ENCODE measurements at places on chromosomes 2 and 18.

DNA sequence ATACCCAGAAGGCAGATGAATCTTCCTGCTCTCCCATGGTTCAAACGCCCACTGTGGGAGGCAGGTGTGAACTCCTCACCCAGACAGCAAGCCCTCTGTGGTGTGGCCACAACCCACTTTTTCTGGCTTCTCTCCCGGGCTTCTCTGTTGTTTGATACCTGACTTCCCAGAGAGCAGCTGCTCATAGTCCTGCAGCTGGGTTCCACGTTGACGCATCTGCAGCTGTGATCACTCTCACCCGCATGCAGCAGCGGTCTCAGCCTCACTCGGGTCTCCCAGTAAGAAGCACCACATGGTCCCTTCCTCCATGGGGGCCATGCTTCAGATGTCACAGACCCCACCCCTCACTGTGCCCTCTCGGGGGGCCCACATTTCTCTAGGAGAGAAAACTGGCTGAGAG, 3.5 kb downstream of the ASPRV1 start:
- DNase-seq = no peak

GRCh38 chr2:98025481-98026037, 29.8 kb upstream of the TMEM131 start:
- DNase-seq = no peak

DNA sequence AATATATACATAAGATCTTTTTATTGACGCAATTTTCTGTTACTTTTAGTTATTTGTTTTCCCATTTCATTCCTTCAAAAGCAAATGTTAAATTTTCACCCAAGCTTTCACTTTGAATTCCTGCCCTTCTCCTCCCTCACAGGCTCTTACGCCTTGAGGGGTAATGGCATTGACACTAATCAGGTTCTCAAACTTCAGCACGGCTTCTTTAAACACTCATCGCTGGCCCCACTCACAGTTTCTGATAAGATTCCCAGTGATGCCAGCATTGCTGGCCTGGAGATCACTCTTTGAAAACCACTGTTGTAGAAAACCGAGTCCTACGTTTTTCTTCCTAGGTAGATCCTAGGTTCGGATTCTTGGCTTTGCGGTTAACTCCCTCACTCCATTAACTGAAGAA, 105.6 kb upstream of the EPB41L3 start:
- no peak for DNase-seq

DNA sequence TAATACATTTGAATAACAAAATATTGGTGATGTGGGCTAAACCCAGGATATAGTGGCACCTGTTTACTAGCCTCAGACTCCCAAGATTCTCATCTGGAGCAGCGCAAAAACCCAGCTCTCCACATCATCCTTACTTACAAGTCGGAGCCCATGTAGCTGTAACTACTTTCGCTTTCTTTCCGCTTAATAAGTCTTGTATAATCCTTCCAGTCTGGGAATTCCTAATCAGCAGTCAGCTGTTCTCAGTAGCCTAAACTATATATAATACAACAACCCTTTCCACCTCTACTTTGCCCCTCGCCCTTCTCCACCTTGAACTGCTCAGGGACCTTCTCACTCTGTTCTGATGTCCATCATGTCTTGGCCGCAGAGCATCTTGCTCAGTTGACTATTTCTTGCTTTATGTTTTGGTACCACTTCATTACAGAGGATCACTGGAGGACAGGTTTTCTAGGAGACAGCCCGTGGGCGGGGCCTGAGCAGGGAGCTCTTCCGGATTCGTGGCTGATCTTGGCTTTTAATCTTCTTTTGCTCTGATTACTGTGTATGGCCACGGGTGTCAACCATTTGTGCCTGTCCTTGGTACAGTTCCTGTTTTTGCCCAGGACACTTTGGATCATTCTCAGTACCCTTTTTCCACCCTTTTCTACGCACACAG, 119.9 kb upstream of the SERTAD2 start:
- no peak for DNase-seq

DNA sequence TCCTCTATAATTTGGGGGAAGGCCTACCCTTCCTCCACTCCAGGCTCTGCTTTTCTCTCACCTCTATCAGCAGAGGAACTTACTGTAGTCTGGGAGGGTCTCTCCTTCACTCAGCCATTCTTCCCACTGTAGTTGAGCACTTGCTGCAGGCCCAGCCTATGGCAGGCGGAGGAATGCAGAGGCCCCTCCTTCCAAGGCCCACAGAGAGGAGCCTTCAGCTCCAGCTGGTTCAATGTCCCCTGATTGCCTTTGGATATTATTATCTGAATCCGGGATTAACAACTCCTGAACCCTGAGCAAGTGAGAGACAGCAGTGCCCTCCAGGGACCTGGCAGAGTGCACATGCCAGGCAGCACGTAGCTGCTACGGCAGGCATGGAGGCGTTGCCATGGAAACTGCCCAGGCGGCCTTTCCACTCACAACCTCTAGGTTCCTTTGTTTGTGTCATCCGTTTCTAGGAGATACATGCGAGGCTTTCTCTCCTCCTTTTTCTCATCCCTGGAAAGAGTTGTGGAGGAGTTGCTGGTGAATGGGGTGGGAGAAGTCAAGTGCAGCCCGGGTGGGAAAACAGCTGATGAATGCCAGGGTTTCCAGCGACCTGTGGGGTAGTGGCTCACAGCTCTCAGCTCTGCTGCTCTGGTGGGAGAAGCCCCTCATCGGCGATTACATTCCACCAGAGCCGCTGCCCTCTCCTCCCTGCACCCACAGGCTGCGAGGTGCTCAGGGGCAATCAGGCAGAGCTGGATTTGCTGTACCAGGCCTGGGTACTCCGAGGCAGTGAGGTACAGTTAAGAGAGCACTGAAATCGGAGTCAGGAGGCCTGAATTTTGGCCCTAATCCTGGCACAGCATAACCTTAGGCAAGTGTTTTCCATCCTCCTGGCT, 55.3 kb upstream of the HK2 start:
- no peak for DNase-seq

- no peak for DNase-seq
Observed at GRCh38 chr2:70994009-70994698, 519 bp downstream of the TEX261 start.

- no peak for DNase-seq
Observed at GRCh38 chr2:239171643-239172042, 229.2 kb downstream of the HDAC4 start.

GRCh38 chr2:193845604-193846003, 1650.9 kb upstream of the TMEFF2 start:
- DNase-seq = peak; percentile 2

DNA sequence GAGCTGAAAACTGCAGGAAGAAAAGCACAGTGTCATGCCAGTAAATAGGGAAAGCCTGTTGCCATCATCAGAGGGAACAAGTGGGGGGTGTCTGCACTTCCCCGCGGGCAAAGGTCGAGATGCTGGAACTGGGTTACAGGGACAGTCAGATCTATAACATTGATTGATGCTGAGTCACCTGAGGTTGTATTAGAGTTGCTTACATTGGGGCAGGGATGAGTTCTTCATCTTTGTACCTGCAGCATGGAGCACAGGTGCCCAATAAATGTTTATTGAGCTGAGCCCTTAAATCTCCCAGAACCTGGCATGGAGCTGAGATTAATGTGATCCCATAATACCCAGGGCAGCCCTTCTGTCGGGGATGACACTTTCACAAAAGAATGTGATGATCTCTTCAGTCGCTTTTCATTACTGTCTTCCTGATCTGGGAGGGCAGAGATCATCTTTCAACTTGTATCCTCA, 5.9 kb upstream of the RNF152 start:
- no peak for DNase-seq

DNA sequence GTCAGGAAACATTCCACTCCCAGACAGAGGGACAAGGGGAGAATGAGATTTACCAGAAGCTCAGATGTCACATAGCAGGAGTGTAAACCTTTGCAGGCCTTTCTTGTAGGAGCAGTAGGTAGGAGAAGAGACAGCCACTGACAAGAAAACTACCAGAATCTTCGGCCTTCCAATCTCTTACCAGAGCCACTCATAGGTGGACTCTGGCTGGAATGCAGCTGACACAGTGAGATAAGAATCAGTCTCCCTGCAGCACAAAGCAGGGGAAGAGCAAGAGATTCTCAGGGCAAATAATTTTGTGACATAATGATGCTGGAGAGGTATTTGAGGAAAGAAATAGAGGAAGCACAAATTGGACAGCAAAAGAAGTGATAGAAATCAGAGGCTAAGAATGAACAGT, 1534.5 kb downstream of the DPP10 start:
- no peak for DNase-seq

- no peak for DNase-seq
Observed at GRCh38 chr18:50559752-50560680, at the start of gene MAPK4. Gene MAPK4 (plus strand): TSS chr18:50560087. CDS start chr18:50663959, 103,872 bp downstream.

DNA sequence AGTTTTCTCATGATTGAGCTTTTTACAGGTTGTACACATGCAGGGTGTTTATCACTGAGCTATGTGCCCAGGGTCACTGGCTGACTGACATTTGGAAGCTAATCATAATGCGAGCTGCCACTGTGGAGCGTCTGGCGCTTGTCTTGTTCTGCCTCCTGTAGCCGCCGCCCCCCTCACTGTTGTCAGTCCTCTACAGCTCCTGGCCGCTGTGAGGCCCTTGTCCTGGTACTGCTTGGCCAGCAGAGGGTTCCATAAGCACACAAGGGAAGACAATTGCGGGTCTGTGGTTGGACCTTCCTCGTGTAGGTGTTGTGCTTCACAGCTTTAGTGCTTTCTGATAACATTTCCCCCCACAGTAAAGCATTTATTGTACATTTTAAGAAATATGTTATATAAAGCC, 105.6 kb upstream of the LDLRAD4 start:
- DNase-seq = peak; percentile 21

- no peak for DNase-seq
Observed at GRCh38 chr2:218434456-218434855, 15.5 kb downstream of the VIL1 start.

GRCh38 chr2:17590342-17590911, 49.9 kb downstream of the VSNL1 start:
- no peak for DNase-seq

DNA sequence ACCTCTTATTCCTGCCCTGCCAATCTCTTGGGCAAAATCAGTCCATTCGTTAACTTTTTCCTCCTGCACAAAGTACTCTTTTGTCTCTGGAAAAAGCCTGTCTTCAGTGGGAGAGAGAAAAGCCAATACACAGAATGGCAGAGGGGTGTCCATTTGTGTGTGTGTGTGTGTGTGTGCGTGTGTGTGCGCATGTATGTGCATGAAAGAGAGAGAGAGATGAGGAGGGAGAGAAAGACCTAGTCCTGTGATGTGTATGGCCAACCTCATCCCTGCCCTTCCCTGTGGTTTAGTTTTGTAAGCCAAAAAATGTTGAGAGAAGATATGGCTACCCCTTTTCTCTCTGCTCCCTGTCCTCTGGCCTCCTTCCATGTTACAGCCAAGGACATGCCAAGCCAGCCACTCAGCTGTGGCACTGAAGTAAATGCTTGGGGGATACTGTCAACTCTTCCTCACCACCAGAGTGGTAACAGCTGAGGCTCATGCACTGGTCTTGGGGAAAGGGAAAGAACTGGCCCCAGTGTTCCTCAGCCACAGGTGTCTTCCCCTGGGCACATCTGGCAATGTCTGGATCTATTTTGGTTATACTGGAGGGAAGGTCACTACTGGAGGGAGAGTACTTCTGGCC, 10.6 kb downstream of the SLC4A5 start:
- DNase-seq = no peak

DNA sequence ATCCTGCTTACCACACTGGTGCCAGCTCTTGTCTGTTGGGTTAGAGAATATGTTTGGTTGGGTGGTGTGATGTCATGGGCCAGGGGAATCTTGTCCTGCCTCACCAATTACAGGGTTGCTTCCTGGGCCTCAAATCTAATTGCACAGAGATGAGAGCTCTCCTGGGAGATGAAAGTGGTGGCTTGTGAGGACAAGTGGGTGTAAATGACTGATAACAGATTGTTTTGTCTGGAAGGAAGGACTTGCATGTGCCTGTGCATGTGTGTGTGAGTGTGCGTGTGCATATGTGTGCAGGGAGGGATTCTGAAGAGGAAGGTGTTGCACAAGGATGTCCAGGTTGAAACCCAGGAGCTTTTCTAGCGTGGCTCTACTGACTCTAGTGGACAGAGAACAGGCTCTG, 271.9 kb downstream of the LOXHD1 start:
- no peak for DNase-seq

DNA sequence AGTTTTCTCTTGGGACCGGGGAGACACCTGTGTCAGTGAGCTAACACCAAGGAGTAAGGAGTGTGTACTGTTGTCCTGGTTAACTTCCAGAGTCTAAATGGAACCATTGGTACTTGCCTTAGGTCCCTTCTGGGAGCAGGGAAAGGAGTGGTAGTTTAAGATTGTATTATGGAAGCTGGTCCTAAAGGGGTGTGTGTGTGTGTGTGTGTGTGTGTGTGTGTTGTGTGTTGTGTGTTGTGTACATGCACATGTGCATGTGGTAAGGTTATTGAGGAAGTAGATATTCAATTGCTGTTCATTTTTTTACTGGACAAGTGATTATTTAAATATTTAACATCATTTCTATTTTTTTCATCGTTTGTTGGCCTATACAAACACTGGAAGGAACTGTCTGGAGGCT, 1.4 kb downstream of the APLF start:
- DNase-seq = no peak

DNA sequence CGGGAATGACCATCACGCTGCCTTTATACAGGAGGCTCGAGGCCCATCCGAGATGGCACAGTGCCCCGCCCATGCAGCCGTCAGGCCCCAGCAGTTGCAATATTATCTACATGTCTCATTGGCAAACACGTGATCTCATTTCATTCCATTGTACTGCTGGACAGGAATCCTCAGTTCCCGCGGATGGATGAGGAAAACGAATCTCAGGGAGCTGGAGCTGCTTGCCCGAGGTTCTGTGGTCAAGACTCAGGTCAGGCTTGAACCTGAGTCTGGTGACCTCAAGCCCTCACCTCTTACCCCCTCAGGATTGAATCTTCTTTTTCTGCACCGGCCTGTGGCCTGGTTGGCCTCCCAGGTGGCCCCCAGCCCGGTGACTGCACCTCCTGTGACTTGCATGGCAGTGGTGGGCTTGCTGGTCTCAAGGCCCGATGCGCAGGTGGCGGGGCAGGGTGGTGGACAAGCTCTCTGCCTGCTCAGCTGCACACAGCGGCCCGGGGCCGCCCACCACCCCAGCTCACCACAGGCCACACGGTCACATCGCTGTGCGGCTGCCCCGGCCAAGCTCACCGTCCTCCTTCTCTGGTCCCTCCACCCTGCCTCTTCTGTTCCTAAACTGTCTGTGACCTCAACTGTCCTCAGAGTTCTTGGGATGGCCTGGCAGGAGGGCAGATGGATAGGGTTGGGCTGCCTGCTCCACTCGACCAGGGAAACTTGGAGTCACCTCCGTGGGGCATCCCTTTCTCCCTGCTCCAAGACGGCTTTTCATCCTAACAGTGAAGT, 52.0 kb upstream of the HS6ST1 start:
- no peak for DNase-seq

- no peak for DNase-seq
Observed at GRCh38 chr2:121098556-121098955, 186.4 kb downstream of the TFCP2L1 start.

- no peak for DNase-seq
Observed at GRCh38 chr2:44112096-44112495, 56.6 kb upstream of the PPM1B start.

Measured in HT1080 (cell line).